Left ventricle myocardium inferior (tissue), 1 donor: ENCODE measurements at places on chromosomes 6 and 20.
A peak's percentile ranks its signal among the peaks of the same experiment; 100 is the strongest.

GRCh38 chr6:143959927-143960326 lies 48.1 kb downstream of the PLAGL1 start:
- DNase-seq, result no peak

DNA sequence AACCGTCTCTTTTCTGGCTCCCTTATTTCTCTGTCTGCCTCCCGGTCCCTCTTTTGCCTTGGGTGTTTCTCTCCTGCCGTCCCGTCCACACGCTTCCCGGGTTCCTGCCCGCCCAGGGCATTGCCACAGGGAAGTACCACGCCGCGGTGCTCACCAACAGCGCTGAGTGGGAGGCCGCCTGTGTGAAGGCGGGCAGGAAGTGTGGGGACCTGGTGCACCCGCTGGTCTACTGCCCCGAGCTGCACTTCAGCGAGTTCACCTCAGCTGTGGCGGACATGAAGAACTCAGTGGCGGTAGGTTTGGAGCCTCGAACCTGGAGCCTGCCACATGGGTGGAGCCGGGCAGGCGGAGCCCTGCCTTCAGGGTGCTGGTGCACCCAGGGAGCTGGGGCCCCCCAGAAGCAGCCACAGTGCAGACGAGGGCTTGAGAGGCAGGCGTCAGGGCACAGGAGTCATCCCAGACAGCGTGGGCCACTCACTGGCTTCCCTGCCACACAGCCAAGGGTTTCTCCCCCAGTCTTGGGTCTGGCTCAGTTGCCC lies 21.3 kb downstream of the NPEPL1 start:
- peak; percentile 7 for DNase-seq

GRCh38 chr6:68975816-68976215 lies 340.7 kb downstream of the ADGRB3 start:
- no peak for DNase-seq

DNA sequence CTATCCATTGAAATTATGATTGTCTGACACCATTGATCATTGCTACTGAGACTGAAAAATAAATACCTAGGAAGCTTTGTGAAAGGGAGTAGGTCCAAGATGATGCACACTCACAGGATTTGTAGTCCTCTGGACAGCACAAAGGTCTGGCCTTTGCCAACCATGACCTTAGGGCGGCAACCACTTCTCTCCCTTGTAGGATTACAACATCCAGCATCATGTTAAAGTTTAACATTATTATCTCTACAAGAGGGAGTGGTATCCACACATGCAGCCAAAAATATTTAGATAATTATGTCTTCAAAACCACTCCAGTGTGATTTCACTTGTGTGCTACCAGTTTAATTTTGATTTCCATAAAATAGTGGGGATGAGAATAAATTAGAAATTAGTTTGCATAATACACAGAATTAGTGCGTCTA lies 51.1 kb upstream of the NHSL1 start:
- DNase-seq, result no peak

- no peak for DNase-seq
Measured at GRCh38 chr6:21138336-21139069, 455.0 kb upstream of the SOX4 start.

DNA sequence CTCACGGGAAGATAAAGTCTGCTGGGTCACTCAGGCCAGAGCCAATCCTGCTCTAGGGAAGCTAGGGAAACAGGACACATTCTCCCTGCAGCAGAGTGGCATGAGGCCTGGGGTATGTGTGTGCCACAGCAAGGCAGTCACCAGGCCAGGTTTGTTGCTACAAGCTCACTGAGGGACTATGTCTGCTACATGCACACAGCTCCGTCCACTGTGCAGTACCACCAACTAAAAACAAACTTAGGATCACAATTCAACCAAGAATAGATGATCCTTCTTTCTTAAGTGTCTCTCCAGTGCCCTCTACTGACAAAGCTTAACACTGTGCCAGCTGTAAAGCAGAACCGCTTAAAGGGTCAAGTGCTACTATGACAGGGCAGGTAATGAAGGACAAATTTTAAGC lies 192.5 kb downstream of the PTPRK start:
- DNase-seq, result no peak

GRCh38 chr6:140183881-140184280 lies 809.4 kb upstream of the CITED2 start:
- DNase-seq, result no peak

GRCh38 chr6:117495869-117496268 lies 13.4 kb downstream of the DCBLD1 start:
- DNase-seq, result no peak

- DNase-seq, result no peak
Measured at GRCh38 chr6:15551798-15552197, 111.0 kb downstream of the DTNBP1 start.

GRCh38 chr6:161366301-161366923 lies 92.6 kb upstream of the AGPAT4 start:
- DNase-seq, result no peak
